Esophagus mucosa (tissue), 1 donor: ENCODE measurements at places on chromosomes 3 and 15. TPM values are rescaled to one million over a fixed set of nuclear protein-coding genes. Genes with fewer than 3 reads are reported as not detected.

GRCh38 chr3:171094411-171094810, 67.9 kb upstream of the SLC2A2 start:
- ATAC-seq, result no peak

Gene BMF
- 1.5 TPM for total RNA-seq

GRCh38 chr3:45246241-45246640, 20.2 kb upstream of the TMEM158 start:
- no peak for ATAC-seq

DNA sequence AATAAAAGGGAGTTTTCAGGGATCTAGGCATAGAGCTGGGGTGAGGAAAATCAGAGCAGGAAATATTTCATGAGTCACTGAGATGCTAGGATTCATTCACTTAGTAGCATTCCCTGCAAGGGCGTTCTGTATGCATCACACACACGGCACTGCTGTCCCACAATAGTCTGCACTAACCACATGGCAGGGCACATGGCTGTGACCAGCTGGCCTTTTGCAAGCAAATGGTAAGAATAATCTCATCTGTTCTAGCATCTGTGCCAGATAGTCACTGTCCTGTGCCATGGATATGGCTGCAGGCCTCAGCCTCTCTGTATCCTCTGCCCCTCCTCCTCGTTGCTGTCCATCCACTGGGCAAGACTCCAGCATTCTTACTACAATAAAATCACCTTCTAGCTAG, 37.8 kb downstream of the BOC start:
- peak; percentile 89 for ATAC-seq

Gene RBP2
- not detected for total RNA-seq

Gene CLRN1
- not detected for total RNA-seq

GRCh38 chr3:48685603-48686511, at the start of gene NCKIPSD:
TSS of gene NCKIPSD (minus strand) at chr3:48685915. CDS start at chr3:48685807, 108 bp downstream.
- ATAC-seq, result peak; percentile 92

Gene ZNF620
- total RNA-seq, result 0.56 TPM

DNA sequence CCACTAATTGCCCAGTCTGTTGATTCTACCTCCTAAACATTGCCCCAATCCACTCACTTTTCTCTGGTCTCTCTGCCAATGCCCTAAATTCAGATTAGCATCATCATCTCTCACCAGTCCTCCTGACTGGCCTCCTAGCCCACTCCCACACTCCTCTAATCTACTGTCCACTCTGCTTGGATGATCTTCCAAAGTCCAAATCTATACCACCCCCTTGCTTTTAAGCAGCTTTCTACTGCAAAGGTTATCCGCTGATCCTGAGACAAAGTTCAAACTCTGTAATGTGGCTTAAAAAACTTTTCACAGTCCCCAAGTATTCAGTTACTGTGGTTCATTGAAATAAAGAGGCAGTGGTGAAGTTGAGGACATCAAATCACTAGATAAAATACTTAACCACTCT, 37.6 kb downstream of the SNX4 start:
- no peak for ATAC-seq

GRCh38 chr3:189512821-189513220, 118.4 kb upstream of the TP63 start:
- peak; percentile 70 for ATAC-seq

Gene ECE2
- not detected for total RNA-seq

Gene RYR3
- total RNA-seq, result 0.72 TPM

DNA sequence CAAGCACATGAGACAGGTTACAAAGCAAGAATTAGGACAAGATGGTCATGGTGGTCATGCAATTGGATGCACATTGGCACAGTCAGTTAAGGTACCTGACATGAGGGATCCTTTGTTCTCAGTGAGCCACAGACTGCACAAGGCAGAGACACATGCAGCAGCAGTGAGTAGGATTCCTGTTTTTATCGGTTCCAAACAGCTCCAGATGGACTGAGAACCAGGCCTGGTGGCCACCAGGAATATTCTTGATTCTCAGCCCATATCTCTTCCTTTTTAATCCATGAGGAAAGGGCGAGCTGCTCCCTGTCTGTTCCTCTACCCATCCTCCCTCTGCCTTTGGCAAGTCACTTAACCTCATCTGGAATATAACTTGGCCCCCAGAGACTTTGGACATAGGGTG, 410.8 kb downstream of the GAP43 start:
- no peak for ATAC-seq

DNA sequence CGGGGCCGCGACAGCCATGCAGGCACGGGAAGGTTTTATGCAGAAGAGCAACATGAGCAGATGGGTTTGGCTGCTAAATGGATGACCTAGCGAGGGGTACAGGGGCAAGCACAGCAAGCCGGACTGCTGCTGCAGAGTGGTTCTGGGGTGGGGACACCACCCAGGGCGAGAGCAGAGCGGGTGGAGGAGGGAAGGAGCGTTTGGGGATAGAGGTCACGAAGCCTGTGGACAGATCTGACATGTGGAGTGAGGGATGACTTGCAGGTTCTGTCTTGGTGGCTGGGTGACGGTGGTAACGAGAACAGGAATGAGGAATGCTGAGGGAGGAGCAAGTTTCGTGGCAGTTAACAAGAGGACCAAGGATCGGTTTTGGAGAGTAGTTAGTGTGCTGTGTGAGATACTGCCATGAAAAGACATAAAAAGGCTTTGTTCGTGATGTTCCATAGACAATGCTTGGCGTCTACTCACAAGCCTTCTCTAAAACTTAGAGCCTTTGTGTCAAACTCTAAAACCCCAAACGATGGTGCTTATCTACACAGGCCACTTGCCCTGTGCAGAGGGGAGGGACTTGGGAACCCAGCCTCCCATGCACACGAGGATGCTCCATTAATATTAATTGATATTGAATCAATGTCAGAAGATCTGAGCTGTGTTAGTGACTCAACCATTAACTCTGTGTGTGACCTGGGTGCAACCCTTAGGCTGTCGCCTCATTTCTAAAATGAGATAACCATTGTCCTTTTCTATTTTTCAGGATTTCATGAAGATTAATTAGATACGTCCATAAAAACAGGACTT, 132.7 kb upstream of the SLC2A2 start:
- no peak for ATAC-seq

- ATAC-seq, result no peak
These were observed 29.7 kb downstream of the STARD9 start for GRCh38 chr15:42604894-42605744.
